ENCODE measurements at places on chromosomes 1 and 21.

GRCh38 chr1:226680653-226681052, 58.4 kb downstream of the ITPKB start:
- no peak for DNase-seq

DNA sequence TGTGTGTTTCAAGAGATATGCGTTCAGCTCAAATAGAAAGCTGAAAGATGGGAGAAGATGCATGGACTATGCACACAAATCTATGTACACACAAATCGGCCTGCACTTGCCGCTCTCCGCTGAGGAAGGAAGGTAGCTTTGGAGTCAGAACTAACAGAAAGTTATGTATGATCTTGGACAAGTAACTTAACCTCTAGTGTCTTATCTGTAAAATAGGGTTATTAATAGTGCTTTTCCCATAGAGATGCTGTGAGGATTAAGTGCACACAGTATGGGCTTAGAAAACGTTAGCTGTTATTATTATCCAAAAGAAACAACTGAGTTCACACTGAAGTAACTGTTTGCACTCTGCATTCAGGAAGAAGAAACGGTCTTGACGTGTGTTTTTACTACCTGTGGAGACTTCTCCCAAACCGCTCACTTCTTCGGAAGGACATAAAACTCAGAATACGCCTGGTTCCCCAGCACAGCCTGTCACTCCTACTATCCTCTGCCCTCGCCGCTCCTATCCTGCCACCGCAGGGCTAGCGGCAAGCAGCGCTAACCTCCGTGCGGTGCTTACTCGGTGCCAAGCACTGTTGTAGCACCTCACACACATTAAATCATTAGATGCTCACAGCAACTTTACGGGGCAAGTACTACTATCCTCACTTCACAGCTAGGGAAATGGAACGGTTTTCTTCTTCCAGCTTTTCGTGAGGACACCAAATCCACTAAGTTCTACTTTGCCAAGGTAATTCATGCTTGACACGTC, 1.3 kb downstream of the TGFBR3 start:
- DNase-seq = peak; percentile 26

GRCh38 chr1:81841795-81842194, 41.1 kb downstream of the ADGRL2 start:
- no peak for DNase-seq

- no peak for DNase-seq
Observed at GRCh38 chr21:46004168-46004861, 22.7 kb downstream of the COL6A1 start.

DNA sequence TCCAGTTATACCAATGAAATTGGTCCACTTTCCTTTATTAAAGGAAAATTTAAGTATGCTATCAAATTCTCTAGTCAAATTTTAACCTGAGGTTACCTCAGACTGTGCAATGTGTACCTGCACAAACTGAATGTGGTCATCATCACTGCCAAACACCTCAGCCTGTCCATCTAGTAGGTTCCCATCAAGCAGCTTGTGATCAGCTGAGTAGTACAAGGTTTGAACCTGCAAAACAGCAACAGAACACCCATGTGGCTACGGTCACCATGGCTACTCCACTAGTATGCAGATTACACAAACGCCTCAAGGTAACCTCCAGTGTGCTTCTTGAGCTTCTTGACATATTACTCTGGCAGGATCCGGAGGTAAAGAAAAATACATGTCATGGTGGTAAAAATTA, 11.6 kb downstream of the IVNS1ABP start:
- no peak for DNase-seq

DNA sequence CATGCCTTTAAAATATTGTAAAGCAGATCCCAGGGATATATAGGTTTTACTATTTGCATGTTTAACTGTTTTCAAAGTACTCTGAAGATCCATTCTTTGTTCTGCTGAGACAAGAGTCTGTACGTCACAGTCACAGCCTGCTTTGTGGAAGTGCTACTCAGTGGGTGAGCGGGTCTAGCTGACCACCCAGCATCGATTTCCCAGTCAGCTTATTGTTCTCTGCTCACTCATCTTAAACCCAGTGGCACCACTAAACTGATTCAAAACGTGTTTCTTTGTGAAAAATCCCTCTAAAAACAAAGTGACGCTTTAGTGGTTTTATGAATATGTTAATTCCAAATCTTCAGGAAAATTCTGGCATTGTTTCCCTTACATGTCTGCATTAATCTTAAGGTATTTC, 12.4 kb downstream of the PLPP3 start:
- no peak for DNase-seq

DNA sequence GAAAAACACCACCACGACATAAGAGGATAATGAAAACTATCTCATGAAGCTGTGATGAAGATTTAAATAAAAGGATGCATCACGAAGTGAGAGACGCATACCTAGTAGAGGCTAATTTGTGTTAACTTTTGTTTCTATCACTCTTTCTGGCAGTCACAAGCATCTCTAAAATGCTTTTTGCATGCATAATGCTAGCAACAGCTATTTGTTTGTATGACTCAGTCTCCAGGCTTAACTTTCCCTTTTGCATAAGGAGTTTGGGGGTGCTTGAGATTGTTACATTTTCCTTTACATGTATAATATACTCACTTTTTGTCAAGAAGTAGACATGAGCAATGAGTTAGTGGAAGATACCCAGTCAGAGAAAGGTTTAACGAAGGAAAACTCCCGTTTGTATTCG, 385.4 kb downstream of the DISC1 start:
- DNase-seq = no peak

DNA sequence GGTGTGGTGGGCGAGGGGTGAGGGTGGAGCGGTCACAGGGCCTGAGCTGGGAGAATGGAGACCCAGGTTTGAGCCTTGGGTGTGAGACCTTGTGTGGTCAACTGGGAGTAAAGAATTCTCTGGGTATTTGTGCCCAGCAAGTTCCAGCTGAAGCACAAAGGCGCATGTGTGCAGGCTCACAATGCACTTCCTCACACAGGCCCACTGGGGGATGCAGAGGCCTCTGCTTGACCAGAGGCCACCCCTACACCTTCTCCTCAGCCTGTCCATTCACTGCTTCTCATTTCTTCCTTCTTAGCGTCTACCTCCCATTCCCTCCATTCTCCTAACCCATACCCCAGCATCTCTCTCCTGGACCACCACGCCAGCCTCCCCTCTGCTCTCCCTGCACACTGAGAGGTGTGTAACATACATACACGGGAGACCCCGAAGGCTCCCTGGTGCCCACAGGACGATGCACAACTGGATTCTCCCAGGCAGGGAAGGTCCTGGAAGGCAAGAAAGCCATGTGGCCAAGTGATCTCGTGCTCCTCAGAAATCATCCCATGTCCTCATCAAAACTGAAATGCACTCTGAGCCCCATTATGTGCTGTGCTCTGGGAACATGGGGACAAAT, 12.3 kb upstream of the TTC39A start:
- DNase-seq = no peak

DNA sequence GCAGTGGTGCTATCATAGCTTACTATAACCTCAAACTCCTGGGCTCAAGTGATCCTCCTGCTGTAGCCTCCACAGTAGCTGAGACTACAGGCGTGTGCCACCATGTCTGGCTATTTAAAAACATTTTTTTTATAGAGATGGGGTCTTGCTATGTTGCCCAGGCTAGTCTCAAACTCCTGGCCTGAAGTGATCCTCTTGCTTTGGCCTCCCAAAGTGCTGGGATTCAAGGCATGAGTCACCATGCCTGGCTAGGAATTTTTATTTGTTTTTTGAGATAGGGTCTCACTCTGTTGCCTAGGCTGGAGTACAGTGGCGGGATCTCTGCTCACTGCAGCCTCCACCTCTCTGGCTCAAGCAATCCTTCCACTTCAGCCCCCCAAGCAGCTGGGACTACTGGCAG, 8.8 kb upstream of the RABGAP1L start:
- no peak for DNase-seq

DNA sequence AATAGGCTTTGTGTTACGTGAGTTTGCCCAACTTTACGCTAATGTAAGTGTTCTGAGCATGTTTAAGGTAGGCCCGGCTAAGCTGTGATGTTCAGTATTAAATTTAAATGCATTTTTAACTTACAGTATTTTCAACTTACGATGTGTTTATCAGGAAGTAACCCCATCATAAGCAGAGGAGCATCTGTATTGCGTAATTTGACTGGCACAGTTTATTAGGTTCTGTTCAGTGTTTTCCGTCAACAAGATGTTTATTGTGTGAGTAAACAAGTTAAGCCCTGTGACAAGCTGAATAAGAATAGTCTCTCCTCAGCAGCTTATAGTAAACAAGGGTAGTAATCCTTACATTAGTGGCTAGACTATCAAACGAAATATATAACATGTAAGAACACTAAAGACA, 27.2 kb upstream of the SHISA4 start:
- DNase-seq = no peak

GRCh38 chr1:185398022-185398421, 81.0 kb upstream of the IVNS1ABP start:
- DNase-seq = no peak

GRCh38 chr1:174134003-174134659, 25.2 kb upstream of the RABGAP1L start:
- DNase-seq = no peak

- DNase-seq = no peak
Observed at GRCh38 chr1:117600325-117600943, 5.4 kb upstream of the TENT5C start.

DNA sequence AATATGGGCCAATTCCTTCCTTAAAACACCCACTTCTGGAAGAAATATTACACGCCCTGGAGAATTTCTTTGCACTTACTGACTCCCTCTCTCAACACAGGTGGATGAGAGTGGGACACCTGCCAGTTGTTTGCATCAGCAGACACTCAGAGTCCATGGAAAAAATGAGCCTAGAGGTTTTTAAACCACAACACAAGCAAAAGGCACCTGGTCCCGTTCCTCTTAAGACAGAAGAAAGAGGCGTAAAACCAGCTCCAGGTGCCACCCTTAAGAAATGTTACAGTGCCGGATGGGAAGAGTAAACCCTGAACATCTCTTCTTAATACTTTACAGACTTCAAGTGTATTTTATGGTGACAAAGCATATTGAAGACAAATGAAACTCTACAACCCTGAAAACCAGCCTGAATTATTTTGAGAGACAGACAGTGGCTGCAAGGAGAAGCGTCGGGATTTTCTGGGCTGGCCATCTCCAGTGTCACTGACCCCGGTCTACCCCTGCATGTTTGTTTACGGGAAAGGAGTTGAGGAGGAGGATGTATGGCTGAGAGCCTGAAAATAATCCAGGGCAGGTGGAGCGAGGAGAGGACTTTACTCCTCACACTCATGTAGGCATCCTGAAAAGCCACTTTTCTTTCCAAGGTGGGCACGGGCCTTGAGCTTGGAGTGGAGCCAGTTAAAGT, 7.8 kb upstream of the RIPK4 start:
- DNase-seq = no peak

DNA sequence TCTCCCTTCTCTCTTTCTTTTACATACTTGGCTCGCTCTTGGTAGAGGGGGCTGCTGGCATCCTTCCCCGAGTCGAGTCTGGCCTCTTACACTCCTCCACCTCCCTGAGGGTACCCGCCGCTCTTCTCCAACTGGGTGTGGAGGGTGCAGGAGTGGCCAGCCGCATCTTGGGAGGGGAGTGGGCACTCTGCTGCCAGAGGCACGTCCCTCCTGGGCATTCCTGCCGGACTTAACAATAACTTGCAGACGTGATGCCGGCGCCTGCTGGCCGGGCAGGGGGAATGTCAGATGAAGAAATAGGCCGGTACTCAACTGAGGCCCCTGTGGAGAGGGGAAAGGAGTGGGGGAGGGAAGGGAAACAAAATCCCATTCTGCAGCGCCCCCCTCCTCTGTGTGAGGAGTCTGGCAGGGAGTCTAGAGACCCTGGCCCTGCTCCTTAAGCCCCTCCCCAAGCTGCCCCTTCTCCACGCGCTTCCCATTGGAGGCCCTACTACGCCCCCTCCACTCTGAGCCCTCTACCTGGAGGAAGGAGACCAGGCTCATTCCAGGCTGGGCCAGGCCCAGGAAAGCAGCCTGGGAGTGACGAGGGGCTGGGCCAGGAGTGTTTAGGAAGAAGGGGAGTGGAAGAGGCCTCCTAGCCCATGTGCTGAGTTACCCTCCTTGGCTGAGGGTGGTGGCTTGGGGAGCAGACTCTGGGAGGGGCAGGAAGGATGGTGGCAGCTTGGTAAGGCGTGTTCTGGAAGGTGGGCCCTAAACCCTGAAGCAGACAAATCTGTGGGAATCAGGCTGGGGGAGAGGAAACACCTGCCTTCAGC, 1.8 kb downstream of the ATP2B4 start:
- no peak for DNase-seq

- no peak for DNase-seq
Observed at GRCh38 chr1:228963795-228964177, 228.5 kb downstream of the RHOU start.

GRCh38 chr1:197989058-197989457, 71.9 kb downstream of the LHX9 start:
- no peak for DNase-seq

- DNase-seq = no peak
Observed at GRCh38 chr1:81430236-81430938, 370.3 kb upstream of the ADGRL2 start.

- no peak for DNase-seq
Observed at GRCh38 chr1:229854620-229855019, 212.4 kb upstream of the GALNT2 start.

DNA sequence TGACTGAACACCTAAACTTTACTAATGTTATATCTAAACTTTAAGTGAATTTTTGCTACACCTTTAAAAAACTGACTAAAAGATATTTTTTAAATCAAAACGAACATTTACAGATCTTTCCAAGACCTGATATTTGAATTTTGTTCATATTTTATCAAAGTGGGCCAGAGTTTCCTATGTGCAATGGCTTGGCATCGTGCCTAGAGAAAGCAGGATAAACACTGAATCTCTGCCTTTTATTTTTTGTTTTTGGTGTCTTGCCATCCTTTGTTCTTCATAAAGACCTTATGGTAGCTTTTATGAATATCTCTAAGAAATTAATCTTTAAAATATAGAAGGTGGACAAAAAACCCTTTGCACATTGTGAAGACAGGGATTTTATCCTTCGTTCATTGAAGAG, 25.8 kb upstream of the VPS26C start:
- no peak for DNase-seq

DNA sequence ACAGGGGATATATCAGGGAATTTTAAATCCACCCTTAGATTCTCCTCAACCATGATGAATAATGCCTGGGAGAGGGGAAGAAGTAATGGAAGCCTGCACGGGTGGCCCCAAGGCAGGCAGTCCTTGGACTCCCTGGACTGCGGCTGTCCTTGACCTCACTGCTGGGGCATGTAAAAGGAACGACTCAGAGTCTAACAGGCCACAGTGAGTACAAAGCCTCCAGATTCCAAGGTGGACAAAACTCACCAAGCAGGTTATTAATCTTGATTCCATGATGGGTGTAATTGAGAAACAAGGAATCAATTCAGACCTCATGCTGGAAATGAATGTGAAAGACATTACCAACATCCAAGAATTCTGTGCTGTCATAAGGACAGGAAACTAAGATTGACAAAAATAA, 13.0 kb upstream of the ARHGAP29 start:
- DNase-seq = no peak
